ENCODE measurements at places on chromosomes 13 and 19. TPM values are rescaled to one million over a fixed set of nuclear protein-coding genes. Genes with fewer than 3 reads are reported as not detected.

The IL27RA gene
- 14.0 TPM for total RNA-seq

The ZNF30 gene
- 1.3 TPM for total RNA-seq

The URAD gene
- total RNA-seq: not detected

DNA sequence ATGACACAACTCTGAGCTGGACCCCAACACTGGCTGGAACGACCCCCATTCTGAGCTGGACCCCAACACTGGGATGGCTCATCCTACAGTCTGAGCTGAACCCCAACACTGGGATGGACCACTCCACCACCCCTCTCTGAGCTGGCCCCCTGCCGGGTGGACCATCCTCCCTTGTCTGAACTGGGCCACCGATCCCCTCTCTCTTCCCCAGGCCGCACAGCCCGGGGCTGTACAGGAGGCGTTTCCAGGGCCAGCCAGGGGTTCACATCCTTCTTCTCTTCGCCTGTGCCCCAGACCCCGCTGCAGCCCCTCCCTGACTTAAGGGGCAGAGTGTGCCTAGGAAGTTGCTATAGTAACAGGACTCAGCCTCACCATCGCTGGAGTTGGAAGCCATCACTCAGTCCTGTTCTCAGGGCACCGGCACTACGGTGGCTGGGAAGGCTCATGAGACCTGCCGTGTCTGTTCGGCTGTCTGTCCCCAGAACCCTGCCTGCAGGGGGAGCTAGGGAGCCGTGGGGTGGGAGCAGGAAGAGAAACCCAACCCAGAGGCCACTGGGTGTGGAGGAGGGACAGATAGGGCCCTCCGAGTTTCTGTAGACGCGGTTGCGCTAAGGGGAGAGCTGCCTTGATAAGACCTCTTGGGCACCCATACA, 3.7 kb downstream of the PRKACA start:
- DNase-seq: no peak

DNA sequence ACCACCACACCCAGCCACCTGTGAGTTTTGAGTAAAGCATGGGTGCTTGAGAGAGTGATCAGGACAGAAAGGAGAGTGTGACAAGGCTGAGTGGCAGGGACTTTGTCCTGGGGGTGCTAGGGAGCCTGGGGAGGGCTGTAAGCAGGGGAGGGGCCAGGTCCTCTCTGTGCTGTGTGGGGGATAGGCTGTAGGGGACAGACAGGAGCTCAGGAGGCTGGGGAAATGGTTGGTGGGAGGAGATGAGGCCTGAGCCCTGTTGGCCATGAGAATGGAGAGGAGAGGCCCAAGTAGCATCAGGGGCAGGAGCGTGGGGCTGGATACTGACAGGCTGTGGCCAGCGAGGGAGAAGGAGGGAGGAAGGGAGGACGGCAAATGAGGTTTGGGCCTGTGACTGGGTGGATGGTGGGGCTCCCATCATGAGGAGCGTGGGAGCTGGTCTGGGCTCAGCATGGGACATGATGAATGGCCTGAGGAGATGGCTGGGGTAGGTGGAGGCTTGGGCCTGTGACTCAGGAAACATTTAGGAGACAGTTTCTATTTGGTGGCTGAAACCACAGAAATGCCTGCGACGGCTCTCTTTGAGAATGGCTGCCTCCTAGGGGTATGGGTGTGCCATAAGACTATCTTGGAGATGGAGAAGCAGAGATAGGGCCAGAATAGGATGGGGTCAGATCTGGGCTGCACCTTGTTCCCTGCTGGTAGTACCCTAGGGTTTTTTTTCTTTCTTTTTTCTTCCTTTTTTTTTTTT, 25.0 kb downstream of the GRIN2D start:
- peak; percentile 69 for DNase-seq

DNA sequence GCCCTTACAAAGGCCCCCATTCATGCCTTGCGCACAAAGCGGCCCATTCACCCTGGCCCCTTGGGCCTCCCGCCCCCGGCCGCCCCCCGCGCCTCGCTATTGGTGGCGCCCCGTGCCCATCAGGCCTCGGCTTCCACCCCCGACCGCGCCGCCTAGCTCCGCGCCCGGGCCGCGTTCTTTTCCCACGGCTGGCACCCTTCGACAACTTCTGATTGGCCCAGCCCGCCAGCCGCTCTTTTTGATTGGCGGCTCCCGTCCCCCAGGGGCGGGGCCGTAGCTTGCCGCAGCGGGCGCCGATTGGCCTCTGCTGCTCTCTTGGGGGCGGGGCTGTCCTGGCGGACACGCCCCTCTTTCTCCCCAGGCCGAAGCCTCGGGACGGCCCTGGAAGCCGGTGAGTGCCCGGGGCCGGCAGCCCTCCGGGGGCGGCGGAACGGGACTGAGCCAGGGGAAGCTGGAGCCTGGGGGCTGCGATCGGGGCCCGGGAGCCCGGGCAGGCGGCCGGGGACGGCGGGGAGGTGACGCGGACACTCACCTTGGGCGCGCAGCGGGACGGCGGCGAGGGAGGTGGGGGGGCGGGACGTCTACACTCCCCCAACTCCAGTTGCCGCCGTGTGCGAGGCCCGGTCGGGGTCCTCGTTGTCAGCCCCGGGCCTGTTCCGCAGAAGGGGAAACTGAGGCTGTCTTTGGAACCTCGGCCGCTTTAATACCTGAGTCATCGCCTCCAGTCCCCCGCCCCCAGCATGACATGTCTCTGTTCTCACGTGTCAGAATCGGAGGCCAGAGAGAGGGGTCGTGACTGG, at the start of gene MYH14:
MYH14 (plus strand) TSS at position 342 of the 800 bp plus-strand sequence. CDS start 6,744 bp downstream, outside the sequence.
- DNase-seq: peak; percentile 62

- DNase-seq: no peak
These were observed 2.9 kb downstream of the CDC16 start for GRCh38 chr13:114237415-114238112.

DNA sequence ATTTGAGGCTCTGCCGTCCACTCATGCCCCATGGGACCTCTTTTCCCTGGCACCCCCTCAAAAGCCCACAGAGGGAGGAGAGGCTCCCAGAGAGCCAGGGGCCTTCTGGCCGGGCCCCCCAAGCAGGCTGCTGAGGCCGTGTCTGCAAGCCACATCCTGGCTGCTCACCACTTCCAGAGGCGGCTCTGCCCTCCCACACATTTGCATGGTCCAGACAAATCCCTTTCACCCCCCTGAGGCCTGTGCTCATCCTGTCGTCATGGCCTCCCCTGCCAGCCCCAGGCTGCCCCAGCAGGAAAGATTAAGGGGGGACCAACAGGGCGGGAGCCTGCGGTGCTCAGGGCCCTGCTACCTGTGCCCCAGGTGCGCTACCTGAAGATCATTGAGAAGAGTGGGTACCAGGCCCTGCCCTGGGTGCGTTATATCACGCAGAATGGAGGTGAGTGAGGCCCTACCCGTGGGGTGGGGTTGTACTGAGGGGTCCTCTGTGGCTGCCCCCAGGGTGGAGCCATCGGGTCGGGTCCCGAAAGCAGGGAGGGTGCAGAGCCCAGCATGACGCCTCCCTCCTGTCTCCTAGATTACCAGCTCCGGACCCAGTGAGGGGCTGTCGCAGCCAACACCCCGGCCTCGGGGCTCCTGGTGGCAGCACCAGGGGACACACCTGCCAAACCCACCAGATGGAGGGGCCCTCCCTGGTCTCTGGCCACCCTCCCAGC, 36.3 kb downstream of the AP1M1 start:
- no peak for DNase-seq

GRCh38 chr19:44865196-44865767, 19.2 kb downstream of the NECTIN2 start:
- DNase-seq: no peak

DNA sequence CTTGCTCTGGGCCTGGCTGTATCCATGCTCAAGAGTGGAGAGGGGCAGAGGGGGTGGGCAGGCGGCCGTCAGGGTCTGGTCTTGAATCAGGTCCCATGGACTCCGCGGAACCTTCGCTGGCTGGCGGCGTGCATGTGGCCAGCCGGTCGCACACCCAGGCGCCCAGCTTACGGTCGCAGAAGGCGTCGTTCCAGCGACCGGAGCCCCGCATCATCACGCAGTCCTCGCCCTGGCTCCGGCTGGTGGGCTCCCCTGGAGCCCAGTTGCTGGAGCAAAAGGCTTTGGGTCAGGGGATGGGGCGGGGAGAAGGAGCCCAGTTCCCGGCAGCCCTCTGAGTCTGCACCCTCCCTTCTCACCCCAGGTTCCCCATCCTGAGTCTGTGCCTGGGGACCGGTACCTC, 8.5 kb downstream of the TRAPPC5 start:
- no peak for DNase-seq

GRCh38 chr13:35925669-35926068, 205.5 kb downstream of the DCLK1 start:
- peak; percentile 27 for DNase-seq

GRCh38 chr19:56705939-56706338, 34.4 kb upstream of the ZNF835 start:
- no peak for DNase-seq

DNA sequence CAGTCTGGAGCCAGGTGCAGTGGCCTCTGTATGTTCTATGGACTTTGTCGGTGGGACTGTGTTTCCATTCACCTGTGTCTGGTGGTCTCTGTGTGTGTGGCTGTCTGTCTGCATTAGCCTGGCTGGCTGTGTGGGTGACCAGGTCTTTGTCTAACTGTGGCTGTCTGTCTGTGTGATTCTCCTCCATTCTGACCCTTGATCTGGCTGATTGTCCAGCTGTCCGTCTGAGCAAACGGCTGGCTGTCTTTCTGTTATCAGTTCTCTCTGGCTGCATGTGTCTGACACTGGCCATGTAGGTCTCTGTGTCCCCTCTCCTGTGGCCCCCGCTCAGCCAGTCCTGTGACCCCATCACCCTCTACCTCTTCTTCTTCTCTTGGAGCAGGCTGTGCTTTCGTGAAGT, 53.2 kb downstream of the CELF5 start:
- no peak for DNase-seq

- DNase-seq: peak; percentile 34
These were observed 181.9 kb downstream of the NDFIP2 start for GRCh38 chr13:79662882-79663281.

GRCh38 chr13:43316946-43317353, 293.6 kb downstream of the DNAJC15 start:
- peak; percentile 15 for DNase-seq

GRCh38 chr13:74132776-74133656, 1.2 kb downstream of the KLF12 start:
- DNase-seq: peak; percentile 6

DNA sequence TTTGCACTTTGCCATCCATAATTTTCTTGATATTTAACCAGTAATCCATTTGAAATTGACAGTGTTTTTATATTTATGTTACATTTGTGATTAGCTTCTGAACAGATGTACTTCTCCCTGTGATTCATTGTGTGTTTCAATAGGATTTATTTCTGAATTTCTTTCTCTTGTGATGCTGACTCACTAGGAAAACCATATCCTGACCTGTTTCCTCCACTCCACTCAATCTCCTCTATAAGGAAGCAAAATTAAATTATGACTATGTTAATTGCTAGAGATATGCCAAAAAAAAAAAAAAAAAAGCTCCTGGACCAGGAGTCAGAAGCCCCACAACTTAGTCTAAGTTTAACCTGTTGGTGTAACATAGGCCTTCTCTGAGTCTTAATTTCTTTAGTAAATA, 614.6 kb upstream of the SPRY2 start:
- no peak for DNase-seq

- no peak for DNase-seq
These were observed 11.7 kb upstream of the ZNF181 start for GRCh38 chr19:34722353-34722752.

DNA sequence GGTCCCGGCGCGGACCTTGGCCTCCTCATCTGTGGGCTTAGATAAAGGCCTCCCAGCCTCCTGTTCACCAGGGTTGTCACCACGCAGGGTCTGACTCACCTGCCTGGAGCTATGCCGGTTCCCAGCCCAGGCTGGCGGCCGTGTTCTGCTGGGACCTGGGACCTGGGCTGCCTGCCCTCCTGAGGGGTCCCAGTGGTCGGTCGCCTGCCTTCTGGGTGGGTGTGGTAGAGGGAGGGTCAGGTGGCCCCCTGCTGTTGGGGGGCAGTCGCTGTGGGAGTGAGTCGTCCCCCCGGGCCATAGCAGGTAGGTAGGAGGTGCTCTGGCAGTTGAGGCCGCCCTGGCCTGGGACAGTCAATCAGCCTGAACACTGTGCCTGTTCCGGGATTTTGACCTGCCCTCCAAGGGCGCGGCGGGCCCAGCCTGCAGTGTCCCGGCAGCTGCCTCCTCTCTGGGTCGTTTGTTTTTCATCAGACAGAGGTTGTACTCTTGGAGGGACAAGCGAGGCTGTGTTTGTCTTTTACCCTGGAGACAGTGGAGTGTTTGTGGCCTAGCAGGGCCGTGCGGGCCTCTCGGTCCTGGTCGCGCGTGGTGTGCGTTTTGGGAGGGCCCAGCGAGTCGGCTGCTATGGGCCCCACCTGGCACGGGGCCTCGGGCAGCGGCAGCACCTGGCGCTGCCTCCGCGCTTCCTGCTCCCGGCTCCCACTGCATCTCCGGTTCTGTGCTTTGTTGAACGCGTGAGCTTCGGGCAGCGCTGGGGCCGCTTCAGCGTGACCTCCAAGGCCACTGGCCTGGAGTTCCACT, 2.6 kb downstream of the ADAT3 start:
- no peak for DNase-seq

DNA sequence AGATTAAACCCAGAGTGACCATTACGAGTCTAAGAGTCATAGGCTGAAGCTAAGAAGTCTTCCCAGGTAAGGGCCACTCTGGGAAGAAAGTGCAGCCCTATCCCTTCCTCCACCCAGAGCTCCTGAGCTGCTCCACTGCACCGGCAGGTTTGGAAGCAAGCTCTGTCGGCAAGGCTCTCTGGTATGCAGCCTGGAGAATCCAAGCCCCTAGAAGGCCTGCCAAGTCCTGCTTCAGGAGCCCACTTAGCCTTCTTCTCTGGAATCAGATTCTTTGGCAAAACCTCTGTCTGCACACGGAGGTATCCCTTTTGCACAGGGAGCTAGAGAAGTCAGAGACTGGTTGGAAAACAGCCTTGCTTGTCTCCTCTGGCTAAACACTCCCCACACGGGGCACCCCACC, 58.5 kb downstream of the CEBPG start:
- no peak for DNase-seq

GRCh38 chr13:72523049-72523448, 204.4 kb downstream of the MZT1 start:
- DNase-seq: no peak

- no peak for DNase-seq
These were observed 28.5 kb upstream of the TEX29 start for GRCh38 chr13:111291908-111292307.

- DNase-seq: no peak
These were observed 422 bp upstream of the ZNF575 start for GRCh38 chr19:43532571-43532961.

Measured in A172 (cell line).